ENCODE measurements at places on chromosomes 11 and 22.

GRCh38 chr11:7869467-7869866 lies 61.6 kb downstream of the OR10A6 start:
- no peak overlapping the region for H3K4me3 ChIP-seq
- no peaks in the 10 kb centered on the region for H3K27me3 ChIP-seq
- no peak for DNase-seq
- no peaks in the 10 kb centered on the region for H3K36me3 ChIP-seq
- no peak overlapping the region for H3K27ac ChIP-seq
- H3K4me1 ChIP-seq = no peaks in the 10 kb centered on the region

GRCh38 chr11:105162506-105162905 lies 22.9 kb upstream of the CARD18 start:
- no peak overlapping the region for H3K4me3 ChIP-seq
- H3K27me3 ChIP-seq = no peaks in the 10 kb centered on the region
- H3K4me1 ChIP-seq = no peaks in the 10 kb centered on the region
- no peak overlapping the region for H3K27ac ChIP-seq
- H3K36me3 ChIP-seq = no peaks in the 10 kb centered on the region

DNA sequence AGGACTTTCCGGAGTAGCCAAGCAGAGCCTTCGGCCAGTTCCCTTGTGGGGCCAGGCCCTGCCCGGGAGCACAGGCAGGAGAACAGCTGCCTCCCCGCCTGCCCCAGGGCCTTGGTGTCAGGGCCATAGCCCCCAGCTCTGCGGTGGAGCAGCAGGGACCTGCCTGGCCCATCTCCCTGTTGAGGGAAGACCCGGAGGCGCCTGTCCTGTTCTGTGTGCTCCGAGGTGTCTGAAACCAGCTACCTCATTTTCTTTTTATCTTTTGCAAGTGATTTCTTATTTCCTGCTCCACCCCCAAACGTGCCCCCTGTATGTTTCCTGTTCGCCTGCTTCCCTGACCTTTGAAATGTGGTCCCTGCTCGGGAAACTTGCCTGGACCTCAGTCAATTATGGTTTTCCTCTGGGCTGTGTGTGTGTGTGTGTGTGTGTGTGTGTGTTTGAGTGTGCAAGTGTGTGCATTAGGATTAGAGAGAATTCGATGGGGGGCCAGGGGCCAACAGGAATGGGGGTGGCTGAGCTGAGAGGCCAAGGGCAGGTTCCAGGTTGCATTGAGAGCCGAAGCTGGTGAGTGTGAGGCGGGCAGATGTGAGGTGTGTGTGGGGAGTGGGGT lies 19.1 kb downstream of the LRP5 start:
- H3K36me3 ChIP-seq = no peaks in the 10 kb centered on the region
- no peak for DNase-seq
- peaks cover 44% of the 10 kb centered on the region for H3K4me1 ChIP-seq

DNA sequence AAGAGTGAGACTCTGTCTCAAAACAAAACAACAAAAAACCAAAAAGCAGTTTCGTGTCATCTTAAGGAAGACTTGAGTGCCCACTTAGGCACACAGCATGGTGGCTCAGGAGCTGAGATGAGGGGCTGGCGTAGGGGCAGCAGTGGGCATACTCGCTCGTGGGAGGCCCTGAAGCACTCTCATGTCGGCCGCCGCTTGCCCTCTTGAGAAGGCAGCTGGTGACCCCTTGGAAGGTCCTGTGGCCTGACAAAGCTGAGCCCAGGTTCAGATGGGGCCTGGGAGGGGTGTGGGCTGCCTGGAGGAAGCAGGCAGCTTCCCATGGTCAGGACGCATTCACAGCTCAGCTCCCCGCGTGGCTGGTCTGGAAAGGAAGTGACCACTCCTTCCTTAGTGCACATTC lies 15.0 kb downstream of the MUC5B start:
- H3K27me3 ChIP-seq = no peaks in the 10 kb centered on the region
- no peak for DNase-seq
- H3K36me3 ChIP-seq = no peaks in the 10 kb centered on the region
- H3K4me3 ChIP-seq = no peak overlapping the region
- no peak overlapping the region for H3K27ac ChIP-seq

GRCh38 chr11:61690706-61691379 lies 10.7 kb downstream of the DAGLA start:
- H3K36me3 ChIP-seq = no peaks in the 10 kb centered on the region
- no peak overlapping the region for H3K4me3 ChIP-seq
- no peak for DNase-seq
- H3K27me3 ChIP-seq = peaks cover 7% of the 10 kb centered on the region
- no peak overlapping the region for H3K27ac ChIP-seq

- H3K27ac ChIP-seq = peak overlapping the region; percentile 77
These were observed 55.8 kb upstream of the RRAS2 start for GRCh38 chr11:14414470-14415461.

DNA sequence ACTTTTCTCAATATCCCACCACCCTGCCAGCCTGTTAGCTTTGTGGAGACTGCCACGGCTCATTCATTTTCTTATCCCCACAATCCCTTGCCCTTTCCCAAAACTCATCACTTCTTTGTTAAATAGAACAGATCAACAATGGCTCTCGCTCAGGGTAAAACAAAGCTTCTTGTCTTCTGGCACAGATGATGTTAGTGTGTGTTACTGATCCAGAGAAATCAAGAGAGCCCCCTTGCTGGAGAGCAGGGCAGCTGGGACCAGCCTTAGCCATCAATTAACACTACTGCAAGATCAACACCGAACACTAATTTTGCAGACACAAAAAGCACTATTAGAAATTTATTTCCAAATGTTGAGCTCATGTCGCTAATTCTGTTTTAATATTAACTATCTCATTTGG lies 420.9 kb downstream of the TENM4 start:
- H3K36me3 ChIP-seq = no peaks in the 10 kb centered on the region
- no peak overlapping the region for H3K4me3 ChIP-seq
- DNase-seq = no peak
- H3K4me1 ChIP-seq = no peaks in the 10 kb centered on the region

GRCh38 chr11:111459506-111460270 lies 52.5 kb downstream of the BTG4 start:
- H3K4me3 ChIP-seq = no peak overlapping the region
- no peaks in the 10 kb centered on the region for H3K4me1 ChIP-seq
- no peak overlapping the region for H3K27ac ChIP-seq
- no peak for DNase-seq
- H3K27me3 ChIP-seq = no peaks in the 10 kb centered on the region

DNA sequence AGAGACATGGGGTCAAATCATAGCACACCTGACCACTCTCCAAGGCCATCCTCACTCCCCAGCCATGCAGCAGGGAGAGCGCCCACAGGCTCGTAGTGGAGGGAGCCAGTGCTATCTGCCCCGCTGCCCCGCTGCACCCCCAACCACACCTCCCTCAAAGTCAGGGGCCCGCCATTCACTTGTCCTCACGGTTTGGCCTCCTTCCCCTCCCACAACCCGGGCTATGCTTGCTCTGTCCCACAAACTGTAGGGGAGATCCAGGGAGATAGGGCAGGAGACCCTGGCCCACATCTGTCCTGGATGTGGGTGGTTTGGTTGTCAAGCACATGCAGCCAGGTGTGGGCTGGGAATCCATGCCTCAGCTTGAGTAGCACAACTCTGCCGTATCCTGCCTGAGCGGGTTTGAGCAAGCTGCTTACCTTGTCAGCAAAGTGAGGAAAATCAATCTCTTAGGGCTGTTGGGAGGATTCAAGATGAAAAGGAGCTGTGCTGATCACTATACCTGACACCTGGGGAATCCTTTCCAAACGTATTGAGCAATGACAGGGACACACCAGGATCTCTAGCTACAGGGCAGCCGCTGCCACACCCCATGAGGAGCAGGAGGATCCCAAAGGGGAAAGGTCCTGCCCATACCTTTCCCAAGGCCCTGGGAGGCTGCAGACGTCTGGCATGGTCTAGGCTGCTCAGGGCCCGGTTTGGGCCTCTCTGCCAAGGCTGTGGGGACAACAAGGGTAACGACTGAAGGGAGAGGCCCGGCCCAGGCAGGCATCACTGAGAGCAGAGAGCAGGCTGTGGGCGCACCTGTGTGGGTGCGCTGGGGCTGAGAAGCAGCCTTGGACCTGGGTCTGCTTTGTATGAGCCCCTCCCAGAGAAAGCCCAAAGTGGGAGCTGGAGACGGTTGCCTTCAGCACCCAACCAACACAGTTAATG lies 23.3 kb downstream of the KCNJ5 start:
- H3K36me3 ChIP-seq = no peaks in the 10 kb centered on the region
- H3K4me3 ChIP-seq = no peak overlapping the region
- peaks cover 28% of the 10 kb centered on the region for H3K4me1 ChIP-seq
- peaks cover 4% of the 10 kb centered on the region for H3K27me3 ChIP-seq
- H3K27ac ChIP-seq = no peak overlapping the region
- no peak for DNase-seq

GRCh38 chr22:27306771-27307170 lies 494.8 kb downstream of the MN1 start:
- H3K4me1 ChIP-seq = no peaks in the 10 kb centered on the region
- no peaks in the 10 kb centered on the region for H3K27me3 ChIP-seq
- H3K4me3 ChIP-seq = no peak overlapping the region

DNA sequence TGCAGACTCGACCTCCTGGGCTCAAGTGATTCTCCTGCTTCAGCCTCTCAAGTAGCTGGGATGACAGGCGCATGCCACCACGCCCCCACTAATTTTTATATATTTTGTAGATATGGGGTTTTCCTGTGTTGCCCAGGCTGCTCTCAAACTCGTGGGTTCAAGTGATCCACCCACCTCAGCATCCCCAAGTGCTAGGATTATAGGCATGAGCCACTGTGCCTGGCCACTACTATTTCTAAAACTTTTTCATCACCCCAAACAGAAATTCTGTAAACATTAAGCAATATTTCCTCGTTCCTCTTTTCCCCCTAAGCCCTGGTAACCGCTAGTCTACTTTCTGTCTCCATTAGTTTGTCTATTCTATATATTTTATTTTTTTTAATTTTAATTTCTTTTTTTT lies 9.0 kb upstream of the ATG16L2 start:
- peaks cover 4% of the 10 kb centered on the region for H3K36me3 ChIP-seq
- DNase-seq = no peak
- H3K27me3 ChIP-seq = no peaks in the 10 kb centered on the region

DNA sequence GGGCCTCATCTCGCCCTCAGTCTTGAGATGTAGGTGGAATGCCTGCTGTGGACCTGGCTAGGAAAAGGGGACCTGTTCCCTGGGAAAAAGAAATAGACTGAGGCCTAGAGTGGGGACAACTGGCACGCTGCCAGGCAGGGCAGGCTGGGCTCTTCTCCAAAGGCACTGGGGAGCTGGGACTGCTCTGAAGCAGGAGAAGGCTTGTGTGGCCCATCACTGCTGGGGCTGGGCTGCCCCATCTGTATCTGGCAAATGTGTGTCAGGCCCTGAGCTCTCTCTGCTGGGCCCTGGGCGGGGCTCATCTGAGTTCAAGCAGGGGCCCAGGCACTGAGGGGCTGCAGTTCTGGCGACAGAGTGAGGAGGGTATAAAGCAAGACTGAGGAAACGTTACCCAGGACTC lies 32.9 kb downstream of the ARVCF start:
- H3K27me3 ChIP-seq = no peaks in the 10 kb centered on the region
- no peak for DNase-seq
- H3K27ac ChIP-seq = no peak overlapping the region
- peaks cover 27% of the 10 kb centered on the region for H3K4me1 ChIP-seq
- H3K36me3 ChIP-seq = no peaks in the 10 kb centered on the region

- H3K27ac ChIP-seq = no peak overlapping the region
- no peak for DNase-seq
- no peaks in the 10 kb centered on the region for H3K36me3 ChIP-seq
- peaks cover 3% of the 10 kb centered on the region for H3K27me3 ChIP-seq
- no peak overlapping the region for H3K4me3 ChIP-seq
- H3K4me1 ChIP-seq = peaks cover 4% of the 10 kb centered on the region
These were observed 812 bp downstream of the JAM3 start for GRCh38 chr11:134069426-134070341.

GRCh38 chr22:38271927-38272372 lies 860 bp downstream of the TMEM184B start:
- DNase-seq = peak; percentile 45
- no peaks in the 10 kb centered on the region for H3K27me3 ChIP-seq
- H3K36me3 ChIP-seq = no peaks in the 10 kb centered on the region
- H3K27ac ChIP-seq = peak overlapping the region; percentile 50

- no peaks in the 10 kb centered on the region for H3K4me1 ChIP-seq
- no peaks in the 10 kb centered on the region for H3K36me3 ChIP-seq
- no peak overlapping the region for H3K4me3 ChIP-seq
- no peak overlapping the region for H3K27ac ChIP-seq
These were observed 214.2 kb upstream of the ARHGAP42 start for GRCh38 chr11:100472727-100473389.
